ENCODE measurements at places on chromosomes 1 and 21.
A peak's percentile ranks its signal among the peaks of the same experiment; 100 is the strongest.

- no peak for DNase-seq
Observed at GRCh38 chr1:173779936-173780335, 44.5 kb upstream of the DARS2 start.

DNA sequence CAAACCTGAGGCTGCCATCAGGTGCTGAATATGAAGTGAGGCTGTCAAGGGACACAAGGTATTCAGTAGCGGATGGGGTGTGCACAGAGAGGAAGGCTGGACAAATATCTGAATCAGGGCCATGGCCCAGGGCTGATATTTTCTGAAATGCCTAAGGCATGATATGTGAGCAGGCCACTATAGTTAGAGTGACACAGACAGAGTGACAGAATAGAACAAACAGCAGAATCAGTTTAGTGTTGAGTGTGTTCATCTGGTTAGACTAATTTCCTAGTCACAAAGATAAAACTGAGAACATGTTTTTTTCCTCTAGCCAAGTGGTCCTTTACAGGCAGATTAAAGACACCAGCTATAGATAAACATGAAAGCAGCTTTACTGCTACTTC, 3.9 kb downstream of the OVAAL start:
- no peak for DNase-seq

- DNase-seq: no peak
Observed at GRCh38 chr1:54884768-54885167, 2.2 kb downstream of the DHCR24 start.

DNA sequence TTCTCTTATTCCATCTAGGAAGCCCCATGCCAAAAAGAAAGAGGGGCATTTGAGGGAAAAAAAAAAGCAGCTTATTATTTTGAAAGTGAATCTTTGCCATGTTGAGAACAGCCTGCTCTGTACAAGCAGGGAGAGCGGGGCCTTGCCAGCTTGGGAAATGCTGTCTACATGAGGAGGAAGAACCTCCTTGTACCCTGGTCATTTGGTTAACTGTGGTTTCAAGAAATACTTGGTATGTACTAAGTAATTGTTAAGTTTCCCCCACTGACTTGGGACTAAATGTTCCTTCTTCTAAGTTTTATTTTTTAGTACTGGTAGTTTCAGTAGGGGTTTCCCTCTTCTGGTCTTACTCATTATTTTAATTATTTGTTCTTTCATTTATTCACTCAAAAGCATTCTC, 144.1 kb upstream of the HOOK1 start:
- DNase-seq: no peak

- no peak for DNase-seq
Observed at GRCh38 chr1:208233978-208234377, 10.2 kb downstream of the PLXNA2 start.

DNA sequence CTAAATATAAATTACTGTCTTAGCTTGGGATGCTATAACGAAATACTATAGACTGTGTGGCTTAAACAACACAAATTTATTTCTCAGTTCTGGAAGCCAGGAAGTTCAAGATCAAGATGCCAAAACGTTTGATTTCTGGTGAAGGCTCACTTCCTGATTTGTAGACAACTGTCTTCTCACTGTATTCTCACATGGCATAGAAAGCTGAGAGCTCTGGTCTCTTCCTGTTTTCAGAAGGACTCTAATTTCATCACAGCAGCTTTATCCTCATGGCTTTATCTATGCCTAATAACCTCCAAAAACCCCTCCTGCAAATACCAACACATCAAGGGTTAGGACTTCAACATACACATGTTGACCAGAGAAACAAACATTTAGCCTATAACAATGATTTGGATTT, 1795.5 kb downstream of the MRPL39 start:
- no peak for DNase-seq

DNA sequence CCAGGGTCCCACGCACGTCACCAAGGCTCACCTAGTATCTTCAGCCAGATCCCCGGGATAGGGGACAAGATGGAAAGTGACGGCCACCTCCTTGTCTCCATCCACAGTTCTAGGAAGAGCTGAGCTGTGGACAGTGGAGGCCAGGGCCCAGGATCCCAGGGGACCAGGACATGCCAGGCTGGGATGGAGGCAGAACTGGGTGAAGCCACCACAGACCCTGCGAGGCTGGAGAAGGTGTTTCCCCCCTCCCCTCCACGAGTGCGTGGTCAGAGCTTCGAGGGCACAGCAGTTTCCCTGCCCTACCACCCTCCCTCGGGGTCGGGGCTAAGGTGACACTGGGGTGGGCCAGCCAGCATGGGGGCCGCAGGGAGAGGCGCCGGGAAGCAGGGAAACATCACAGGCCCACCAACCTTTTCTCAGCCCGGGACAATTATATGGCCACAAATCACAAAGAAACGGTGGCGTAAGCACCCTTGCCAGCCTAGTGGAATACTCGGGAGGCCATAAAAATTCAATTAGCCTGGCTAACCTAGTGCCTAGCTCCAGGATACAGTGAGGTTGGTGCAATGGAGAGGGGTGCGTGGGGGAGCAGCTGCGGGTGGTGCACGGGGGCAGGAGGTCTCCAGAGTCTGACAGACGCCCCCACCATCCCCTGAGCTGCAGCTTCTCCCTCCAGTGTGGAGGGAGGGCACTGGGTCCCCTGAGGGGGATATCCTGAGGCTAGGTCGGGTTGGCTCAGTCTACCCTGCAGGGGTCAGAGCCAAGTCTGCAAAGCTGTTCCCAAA, 13.4 kb downstream of the DRAXIN start:
- DNase-seq: no peak

- no peak for DNase-seq
Observed at GRCh38 chr1:46062651-46063319, 69.6 kb downstream of the PIK3R3 start.

DNA sequence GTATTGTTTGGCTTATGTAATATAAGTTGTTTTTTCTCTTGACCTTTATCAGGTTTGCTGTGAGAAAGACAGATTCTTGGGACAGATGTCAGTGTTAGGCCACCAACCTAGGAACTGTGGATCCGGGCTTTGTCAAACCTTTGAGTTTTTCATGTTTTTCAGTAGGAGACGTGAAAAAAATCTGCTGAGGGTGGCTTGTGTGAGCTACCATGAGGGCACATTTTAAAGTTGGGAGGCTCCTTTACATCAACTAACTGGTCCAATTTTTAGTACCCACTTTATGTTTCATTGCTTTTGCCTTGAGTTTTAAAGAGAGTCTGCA, 801 bp downstream of the RPS6KC1 start:
- DNase-seq: no peak

GRCh38 chr21:44398499-44398898, 45.1 kb downstream of the TRPM2 start:
- no peak for DNase-seq

GRCh38 chr1:37647281-37647680, 12.6 kb upstream of the RSPO1 start:
- DNase-seq: no peak

DNA sequence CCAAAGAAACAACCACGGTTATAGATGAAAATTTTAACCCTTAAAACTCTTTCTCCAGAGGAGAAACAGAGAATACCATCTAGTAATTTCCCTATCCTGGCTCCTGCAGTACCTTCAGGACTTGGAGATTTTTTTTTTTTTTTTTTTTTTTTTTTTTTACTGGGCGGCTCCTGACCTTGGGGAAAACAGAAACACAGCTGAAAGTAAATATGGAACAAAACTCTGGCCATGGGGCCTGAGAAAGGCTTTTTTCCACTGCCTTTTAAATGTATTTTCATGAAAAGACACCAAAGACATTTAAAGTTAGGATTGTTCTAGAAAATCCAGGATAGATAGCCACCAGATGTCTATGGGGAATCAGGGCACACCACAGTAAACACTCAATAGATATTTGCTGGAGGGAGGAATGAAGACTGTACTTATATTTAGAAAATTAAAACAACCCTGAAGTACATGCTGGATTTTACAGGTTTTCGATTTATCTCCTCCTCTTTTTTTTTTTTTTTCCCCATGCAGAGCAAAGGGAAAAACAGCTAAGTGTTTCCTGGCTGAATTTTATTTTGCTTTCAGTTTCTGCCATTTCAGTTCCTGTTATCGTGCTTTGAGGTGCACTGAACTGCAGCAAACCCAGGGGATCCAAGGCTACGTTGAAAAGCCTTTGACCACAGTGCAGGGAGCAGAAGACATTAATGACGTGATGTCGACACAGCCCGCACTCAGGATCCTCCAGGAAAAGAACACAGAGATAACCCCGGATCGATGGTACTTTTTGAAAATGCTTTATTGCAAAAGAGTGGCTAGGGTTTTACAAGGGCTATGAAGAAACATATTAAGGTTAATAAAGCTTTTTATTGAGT, 35.7 kb upstream of the CNN3 start:
- DNase-seq: peak; percentile 29

DNA sequence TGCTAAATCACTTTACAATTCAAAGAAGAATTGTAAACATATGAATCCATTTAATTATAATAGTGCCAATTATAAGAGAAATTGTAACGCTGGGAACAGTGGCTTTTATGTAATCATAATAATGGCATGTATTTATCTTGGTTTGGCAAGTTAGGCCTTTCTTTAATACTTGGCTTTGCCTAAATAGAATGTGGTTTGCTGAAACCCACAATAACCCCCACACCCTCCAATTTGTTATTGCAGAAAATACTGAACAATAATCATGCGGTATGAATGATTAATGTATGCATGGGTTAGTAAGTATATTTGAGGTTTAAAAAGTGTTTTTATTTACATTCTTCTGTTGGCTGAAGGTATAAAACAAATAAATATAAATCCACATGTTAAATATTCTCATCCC, 138.2 kb downstream of the NFIA start:
- DNase-seq: no peak

GRCh38 chr1:233328142-233328921, 808 bp downstream of the MAP3K21 start:
- peak; percentile 14 for DNase-seq

DNA sequence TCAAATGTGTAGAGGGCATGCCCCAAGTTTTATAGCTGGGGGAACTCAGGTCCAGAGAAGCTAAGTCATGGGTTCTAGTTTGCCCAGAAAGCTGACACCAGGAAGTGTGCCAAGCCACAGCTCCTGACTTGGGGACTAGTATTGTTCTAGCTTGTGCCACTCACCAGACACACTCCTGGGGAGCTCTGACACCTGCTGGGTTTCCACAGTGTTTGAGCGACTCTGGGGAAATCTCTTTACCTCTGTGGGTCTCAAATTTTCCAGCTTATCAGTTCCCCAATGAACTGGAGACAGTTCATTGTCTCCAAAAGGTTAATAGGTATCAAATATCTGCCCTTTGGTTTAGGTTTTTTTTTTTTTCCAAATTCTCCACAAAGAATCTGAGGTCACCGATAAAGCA, 4.2 kb downstream of the KISS1 start:
- DNase-seq: no peak

GRCh38 chr21:28482657-28483056, 510.0 kb downstream of the LTN1 start:
- no peak for DNase-seq

- no peak for DNase-seq
Observed at GRCh38 chr1:81670286-81670685, 130.4 kb upstream of the ADGRL2 start.

- DNase-seq: no peak
Observed at GRCh38 chr1:197441999-197442414, 174.0 kb downstream of the CRB1 start.

DNA sequence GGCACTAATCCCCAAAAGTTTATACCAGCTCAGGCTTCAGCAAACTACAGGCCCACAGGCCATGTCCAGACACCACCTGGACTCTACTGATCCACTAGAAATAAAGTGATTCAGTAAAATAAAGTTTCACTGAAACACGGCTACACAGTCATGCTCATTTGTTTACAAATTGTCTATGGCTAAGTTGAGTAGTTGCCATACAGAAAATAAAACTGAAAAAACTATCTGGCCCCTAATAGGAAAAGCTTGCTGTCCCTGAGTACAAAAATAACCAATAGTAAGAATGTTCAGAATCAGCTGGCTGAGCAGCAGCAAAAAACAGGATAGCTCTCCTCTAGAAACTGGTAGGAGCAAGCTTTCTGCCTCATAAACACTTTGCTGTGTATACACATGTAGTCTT, 221.5 kb downstream of the RERE start:
- DNase-seq: no peak

GRCh38 chr21:36603221-36603620, 95.7 kb upstream of the SIM2 start:
- no peak for DNase-seq

DNA sequence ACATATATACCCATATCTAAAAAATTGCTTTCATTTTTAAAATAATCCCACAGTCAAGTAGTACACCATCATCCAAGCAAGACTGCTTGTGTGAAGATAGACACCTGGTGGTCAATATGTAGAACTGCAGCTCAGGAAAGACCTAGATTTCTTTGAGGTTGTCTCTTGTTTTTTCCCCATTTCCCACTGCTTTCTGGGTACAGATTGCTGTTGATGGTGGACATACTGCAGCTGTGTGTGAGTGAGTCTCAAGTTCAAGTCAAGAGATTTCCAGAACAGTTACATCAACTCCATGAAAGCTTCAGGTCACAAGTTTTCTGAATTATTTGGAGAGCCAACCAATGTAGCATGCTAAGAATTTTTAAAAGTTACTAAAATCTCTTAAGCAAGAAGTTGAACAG, 306.4 kb downstream of the DUSP10 start:
- DNase-seq: peak; percentile 10

DNA sequence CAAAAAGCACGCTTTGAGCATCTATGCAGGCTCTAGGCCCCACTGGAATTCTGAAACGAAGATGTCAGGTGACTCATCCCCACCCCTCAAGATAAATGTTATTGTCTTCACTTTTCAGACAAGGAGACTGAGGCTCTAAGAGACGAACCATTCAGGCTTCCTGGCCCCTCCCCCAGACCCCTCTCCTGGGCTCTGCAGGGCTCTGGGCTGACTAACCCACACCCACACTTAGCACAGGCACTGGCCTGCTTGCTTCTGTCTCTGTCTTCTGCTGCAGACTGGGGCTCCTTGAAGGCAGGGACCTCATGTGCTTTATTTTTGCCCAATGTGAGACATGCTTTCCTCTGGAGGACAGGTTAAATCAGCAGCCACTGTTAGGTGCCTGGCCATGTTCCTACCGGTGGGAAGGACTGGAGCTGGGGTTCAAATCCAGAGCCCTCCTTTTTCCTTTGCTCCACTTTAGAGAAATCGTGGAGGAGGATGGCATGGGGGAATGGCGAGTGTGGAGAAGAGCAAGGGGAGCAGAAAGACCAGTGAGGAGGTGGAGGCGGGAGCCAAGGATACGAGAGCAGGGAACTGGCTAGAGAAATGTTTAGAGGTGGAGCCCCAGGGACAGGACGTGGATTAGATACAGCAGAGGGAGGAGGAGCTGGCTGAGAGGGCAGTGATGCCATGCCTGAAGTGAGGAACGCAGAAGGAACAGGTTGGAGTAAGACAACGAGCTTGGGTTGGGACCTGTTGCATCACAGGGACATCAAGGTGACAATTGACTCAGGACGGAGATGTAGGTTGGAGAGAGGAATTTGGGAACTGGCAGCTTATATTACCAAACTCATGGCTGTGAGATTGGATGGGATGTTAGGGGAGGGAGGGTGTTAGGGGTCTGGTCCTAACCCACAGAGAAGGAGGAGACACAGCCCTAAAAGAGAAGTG, 1.7 kb downstream of the TMEM125 start:
- no peak for DNase-seq
